ENCODE measurements at places on chromosomes 16 and 17.

GRCh38 chr16:69926241-69926640 is 24.9 kb upstream of the CLEC18A start:
- DNase-seq, result no peak

- no peak for DNase-seq
Measured at GRCh38 chr17:81581758-81582157, 29.6 kb upstream of the FAAP100 start.

DNA sequence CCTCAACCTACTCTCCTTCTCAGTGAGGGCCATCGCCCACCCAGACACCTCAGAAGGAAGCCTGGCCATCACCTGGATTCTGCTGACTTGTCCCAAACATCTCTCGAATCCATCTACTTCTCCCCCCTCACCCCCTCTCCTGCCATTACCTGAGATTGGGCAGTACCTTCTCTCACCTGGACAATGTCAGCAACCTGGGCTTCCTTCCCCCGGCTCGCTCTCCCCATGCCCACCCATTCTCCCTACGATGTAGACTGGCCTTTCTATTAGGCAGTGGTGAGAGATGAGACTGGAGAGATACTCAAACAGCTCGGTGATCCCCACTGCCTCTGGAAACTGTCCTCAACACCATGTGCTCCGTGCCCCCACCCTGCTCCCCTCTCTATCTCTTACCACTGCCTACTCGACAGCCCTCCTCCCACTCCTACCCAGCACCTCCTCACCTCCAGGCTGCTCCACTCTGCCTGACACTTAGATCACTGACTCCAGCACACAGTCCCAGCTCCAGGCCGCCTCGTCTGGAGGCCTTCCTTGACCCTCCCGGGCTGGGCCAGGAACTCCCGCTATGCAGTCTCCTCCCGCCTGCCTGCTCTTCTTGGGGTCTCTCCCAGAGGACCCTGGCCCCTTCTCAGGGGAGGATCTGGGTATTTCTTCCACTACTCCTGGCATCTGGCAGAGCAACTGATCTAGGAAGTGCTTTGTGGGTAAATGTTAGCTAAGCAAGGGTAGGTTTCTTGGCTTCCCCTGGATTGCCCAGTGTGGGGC is 235.8 kb upstream of the NLRP1 start:
- DNase-seq, result no peak

- DNase-seq, result no peak
Measured at GRCh38 chr17:70121126-70121525, 46.1 kb downstream of the KCNJ16 start.
